RKO (cell line): ENCODE measurements at places on chromosomes 7 and 10.

DNA sequence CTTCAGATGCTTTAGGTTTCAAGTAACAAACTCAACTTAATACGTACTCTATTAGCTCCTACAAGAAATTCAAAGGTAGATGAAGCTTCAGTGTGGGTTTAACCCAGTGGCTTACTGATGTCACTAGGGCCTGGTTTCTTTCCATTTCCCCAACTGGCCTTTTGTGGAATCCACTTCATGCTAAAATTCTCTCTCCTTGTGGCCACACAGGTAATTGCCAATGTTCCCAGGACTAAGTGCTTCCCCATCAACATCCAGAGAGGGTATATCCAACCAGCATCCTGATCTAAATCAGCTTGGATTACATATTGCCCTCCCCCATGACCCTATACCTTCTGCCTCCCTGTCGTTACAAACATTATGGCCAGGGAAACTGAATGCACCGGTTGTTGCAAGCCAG is 10.7 kb downstream of the FBXL13 start:
- no peak for DNase-seq

- DNase-seq = no peak
Measured at GRCh38 chr7:25907214-25907613, 244.8 kb upstream of the NFE2L3 start.

GRCh38 chr10:59465088-59465487 is 102.7 kb upstream of the FAM13C start:
- DNase-seq = peak; percentile 32

- DNase-seq = peak; percentile 62
Measured at GRCh38 chr10:118850418-118851061, 95.8 kb upstream of the CACUL1 start.

DNA sequence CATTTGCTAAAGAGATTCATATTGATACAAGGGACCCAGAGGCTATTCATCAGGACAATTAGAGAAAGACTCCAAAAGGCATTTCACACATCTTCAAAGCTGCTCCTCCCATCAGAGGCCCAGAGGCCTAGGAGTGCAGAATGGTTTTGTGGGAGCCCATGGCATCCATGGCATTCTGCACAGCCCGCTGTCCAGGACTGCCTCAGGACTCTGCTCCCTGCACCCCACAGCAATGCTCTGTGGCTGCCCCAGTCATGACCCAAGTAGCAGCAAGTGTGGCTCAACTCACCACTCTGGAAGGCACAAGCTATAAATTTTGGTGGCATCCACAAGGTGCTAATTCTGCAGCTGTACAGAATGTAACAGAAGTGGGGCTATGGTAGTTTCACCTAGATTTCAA is 38.5 kb downstream of the ZNF438 start:
- DNase-seq = peak; percentile 68

GRCh38 chr7:83475420-83475819 is 173.5 kb downstream of the SEMA3E start:
- DNase-seq = peak; percentile 40

DNA sequence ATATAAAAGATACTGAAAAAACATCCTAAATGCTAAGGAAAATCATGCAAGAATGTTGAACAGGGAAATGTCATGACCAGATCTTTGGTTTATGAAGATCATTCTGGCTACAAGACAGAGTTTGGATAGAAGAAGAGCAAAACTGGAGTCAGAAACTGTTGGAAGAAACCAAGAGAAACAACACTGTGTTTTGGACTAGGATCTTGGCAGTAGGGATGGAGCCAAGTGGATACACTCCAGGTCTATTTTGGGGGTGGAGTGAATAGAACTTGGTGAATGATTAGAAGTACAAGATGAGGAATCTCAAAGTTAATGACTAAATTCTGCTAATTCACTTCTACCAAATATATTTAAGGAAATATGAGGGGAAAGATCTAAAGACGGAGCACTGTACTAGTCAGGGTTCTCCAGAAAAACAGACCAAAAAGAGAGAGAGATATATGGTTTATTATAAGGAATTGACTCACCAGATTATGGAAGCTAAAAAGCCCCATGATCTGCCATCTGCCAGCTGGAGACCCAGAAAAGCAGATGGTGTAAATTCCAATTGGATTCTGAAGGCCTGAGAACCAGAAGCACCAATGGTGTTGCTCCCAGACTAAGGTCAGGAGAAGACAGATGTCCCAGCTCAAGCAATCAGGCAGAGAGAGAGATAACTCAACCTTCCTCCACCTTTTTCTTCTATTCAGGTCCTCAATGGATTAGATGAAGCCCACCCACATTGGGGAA is 254.9 kb downstream of the TRIL start:
- DNase-seq = no peak

- DNase-seq = no peak
Measured at GRCh38 chr7:131483586-131483985, 72.8 kb downstream of the PODXL start.

DNA sequence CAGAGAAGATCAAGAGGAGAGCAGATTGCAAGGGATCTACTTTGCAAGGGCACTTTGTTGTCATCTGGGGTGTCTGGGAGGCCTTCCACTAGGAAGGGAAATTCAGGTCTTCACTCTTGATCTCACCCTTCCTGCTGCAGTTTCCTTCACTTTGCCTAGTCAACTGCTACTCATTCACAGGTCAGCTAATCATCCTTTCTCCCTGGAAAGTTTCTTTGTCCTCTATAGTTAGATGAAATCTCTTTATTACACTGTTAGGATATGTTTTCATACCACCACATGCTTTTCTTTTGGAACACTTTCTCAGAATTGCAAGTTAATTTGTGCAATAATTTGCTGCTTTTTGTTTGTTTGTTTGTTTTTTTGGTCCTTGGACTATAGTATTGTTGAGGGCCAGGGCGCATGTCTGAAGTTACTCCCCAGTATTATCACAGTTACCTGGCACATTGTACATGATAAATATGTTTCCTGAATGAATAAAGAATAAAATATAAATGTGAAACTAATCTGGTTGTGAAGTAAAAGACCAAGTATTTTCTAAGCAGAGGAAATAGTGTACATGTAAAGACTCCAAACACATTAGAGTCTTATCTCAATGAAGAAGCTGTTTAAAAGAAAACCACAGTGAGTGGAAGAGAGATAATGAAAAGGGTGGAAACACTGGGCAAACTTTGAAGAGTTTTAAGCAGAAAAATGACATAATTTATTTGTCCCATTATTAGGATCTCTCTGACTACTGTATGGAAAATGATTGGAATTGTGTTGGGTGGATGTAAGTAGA is 139.9 kb upstream of the DGKB start:
- no peak for DNase-seq

- DNase-seq = peak; percentile 73
Measured at GRCh38 chr10:24467136-24467535, 256.6 kb downstream of the ARHGAP21 start.

DNA sequence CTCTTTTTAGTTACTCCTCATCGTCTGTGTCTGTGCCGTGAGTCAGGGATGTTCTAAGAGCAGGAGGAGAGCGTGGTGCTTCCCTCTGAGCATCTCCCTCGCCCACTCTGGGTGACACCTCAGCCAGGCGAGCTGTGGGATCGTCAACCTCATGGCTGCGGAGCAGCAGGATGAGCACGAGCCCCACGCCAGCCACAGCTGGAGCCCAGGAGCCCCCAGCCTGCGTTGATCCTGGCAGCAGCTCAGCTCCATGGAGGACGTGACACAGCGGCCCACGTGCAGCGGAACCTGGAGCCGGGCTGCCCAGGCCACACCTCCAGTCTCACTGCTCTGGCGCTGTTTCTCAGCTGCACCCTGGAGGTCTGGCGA is 512.0 kb downstream of the PTPRN2 start:
- DNase-seq = no peak

DNA sequence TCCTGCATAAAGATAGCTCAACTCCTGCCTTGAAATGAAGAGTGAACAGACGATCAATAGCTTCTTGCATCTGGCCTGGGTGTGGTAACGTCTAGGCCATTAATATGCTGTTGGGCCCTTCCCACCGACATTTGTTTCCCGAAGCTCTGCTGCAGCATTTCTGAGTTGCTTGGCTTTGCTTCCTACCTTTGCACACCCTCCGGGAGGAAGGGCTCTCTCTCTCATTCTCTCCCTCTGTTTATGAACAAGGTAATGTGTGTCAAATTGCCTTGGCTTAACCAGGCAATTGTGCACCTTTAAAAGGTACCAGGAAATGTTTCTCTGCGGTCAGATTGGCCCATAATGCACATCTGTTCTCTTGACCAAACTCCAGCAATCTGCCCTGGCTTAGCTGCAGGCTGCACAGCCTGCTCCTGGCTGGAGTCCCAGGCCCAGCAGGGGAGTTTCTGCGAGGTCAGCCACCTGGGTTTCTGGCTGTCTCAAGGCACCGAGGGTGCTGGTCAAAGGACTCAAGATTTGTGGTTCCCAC is 223.7 kb downstream of the SNX10 start:
- no peak for DNase-seq

GRCh38 chr10:129756912-129757901 is 206.9 kb downstream of the EBF3 start:
- no peak for DNase-seq

GRCh38 chr10:133362846-133363245 is 5.0 kb upstream of the FUOM start:
- no peak for DNase-seq

- DNase-seq = no peak
Measured at GRCh38 chr7:1705856-1706255, 35.8 kb downstream of the ELFN1 start.

- peak; percentile 86 for DNase-seq
Measured at GRCh38 chr7:158829021-158829341, 328 bp downstream of the ESYT2 start.

- DNase-seq = no peak
Measured at GRCh38 chr10:14084875-14085274, 245.8 kb downstream of the FRMD4A start.

GRCh38 chr10:114600057-114600456 is 58.0 kb downstream of the ABLIM1 start:
- no peak for DNase-seq

- DNase-seq = no peak
Measured at GRCh38 chr7:4074994-4075393, 607.1 kb upstream of the FOXK1 start.

DNA sequence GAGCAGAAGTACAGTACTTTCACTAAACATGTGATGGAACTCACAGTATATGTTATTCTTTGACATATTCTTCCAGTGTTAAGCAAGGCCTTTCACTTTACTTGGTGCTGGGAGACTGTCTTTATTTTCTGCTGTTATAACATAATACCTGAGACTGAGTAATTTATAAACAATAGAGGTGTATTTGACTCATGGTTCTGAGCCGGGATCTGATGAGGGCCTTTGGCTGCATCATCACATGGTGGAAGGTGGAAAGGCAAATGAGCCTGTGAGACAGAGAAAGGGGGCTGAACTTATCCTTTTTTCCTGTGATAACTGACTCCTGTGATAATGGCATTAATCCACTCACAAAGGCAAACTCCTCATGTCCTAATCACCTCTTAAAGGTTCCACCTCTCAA is 1.4 kb downstream of the SUPV3L1 start:
- DNase-seq = peak; percentile 32

DNA sequence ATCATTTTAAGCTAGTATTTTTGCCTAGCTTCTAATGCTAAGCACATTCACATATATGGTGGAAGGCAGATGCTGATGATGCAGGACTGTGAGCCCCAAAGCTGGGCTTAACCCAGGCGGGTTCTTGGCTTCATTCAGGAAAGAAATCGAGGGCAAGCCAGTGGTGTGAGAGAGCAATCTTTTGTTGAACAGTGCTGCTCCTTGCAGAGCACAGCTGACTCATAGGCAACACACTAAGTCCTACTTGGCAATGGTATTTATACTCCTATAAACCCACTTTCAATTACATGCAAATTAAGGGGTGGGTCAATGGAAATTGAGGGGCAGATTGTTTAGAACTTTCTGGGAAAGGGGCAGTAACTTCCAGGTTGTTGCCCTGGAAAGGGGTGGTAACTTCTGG is 42.0 kb upstream of the CELF2 start:
- DNase-seq = peak; percentile 23

DNA sequence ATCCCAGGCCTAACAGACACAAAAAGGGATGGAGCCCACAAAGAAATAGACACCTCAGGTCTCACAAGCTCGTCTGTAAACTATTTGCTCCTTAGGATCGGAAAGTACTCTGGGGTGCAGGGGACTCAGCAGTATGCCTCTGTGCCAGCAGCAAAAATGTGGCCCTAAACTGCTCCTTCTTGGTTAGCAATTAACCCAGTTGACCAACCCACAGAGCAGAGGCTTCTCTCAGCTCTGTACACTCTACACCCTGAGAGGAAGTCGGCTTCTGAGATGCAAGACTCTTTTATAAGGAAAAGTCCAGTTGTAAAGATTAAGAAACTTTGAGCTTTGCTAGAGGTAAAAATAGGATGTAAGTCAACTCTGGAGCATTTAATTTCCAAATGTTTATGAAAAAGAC is 156.3 kb upstream of the PRSS58 start:
- DNase-seq = no peak

DNA sequence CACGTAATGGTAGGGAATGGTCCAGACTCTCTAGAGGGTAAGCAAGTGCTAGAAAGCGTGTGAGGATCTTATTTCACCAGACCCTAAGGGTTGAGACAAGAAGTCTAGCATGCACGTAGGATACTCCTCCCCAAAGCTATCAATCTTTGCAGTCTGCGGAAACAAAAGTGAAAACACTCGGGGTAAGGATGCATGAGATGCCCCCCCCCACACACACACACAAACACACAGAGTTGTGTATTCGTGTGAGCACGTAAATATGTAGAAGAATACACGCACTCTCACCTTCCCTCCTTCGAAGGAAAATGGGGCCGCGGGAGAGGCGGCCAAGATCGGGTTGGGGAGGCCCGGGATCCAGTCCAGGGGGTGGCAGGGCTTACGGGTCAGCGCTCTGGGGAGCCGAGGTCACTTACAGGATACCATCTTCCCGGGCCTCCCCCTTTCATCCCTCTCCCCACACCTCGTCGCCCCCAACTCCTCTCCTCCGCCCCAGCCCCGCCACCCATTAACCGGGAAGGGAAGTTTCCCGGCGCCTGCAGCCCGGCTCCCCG is 455 bp downstream of the CUL2 start:
- DNase-seq = peak; percentile 59

GRCh38 chr7:143504937-143505297 is 27.2 kb downstream of the TAS2R41 start:
- DNase-seq = no peak

DNA sequence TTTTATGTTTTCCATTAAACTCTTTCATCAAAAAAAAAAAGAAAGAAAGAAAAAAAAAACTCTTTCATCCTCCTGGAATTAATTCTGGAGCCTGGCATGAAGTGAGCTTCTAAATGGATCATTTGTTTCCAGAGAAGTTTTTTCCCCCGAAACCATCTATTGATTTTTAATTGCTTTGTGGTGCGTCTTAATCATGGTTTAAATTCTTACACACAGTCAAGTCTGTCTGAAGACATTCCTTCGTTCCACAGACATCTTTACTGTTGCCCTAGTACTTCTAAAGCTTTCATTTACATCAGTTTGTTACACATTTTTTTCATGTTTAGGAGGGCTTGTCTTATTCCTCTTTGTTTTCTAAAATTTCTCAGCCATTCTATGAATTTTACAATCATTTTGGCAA is 493.4 kb upstream of the FOXK1 start:
- no peak for DNase-seq

- no peak for DNase-seq
Measured at GRCh38 chr7:135239263-135239662, 5.6 kb downstream of the STRA8 start.

DNA sequence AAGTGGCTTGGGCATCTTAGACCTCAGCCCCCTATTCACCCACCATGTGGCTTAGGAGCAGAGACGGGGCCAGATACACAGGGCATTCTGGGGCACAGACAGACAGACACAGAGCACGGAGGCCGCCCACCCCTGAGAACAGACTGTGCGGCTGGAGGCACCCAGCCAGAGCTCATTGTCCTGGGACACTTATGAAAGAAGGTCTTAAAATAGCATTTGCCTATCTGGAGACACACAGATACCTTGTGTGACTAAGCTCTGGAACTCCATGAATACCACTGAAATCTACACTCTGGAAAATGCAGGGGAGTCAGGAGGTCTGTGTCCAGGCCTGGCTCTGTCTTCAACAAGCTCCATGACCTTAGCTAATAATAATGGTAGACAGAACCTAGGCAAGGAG is 41.4 kb upstream of the ADO start:
- DNase-seq = no peak
